ENCODE measurements at places on chromosomes 5 and 9.

- DNase-seq: no peak
These were observed 55.7 kb downstream of the HSD17B3 start for GRCh38 chr9:96246267-96246671.

DNA sequence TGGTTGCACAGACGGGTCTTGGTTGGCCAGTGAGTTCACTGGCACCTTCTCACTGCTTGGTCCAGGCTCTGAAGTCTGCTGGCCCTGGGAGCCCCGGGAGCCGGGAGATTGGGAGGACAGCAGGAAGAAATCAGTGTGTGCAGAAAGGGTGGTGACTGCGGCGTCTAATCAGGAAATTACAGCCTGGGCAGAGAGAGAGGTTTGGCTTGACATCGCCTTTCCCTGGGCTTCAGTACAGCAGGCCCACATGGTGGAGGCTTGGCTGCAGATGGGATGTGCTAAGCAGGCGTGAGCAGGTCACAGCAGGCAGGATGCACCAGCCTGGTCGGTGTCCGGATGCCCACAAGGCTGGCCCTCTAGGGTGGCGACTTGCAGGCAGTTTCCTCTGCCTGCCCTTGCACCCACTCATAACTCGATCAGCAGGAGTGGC, 17.2 kb downstream of the PITX1 start:
- no peak for DNase-seq

DNA sequence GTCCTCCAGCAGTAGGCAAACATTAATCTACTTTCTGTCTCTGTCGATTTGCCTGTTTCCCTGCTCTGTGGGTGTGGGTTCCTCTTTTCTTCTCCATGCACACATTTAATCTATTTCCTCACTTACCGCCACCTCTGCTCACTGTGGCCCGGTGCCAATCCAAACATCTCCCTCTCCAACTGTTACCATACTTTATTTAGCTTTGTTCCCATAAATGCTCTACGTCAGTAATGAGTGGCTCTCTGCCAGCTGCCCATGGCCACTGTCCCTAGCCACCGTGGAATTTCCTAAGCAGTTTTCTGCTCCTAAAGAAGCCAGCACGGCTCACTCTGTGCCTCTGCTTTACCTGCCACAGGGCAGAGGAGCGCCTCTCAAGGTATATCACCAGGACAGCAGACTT, 19.5 kb upstream of the GOLPH3 start:
- DNase-seq: no peak

DNA sequence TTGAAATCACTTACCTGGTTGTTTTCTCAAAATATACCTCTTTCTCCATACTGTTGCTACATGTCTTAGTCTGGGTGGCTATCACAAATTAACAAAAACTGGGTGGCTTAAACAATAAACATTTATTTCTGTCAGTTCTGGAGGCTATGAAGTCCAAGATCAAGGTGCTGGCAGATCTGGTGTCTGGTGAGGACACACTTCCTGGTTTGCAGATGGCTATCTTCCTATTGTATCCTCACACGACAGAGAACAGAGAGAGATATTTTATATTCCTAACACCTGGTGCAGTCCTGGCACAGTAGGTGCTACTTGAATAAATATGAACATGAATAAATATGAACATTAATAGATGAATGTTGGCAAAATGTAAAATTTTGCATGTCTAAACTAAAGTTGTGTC, 164.3 kb upstream of the ACOT12 start:
- DNase-seq: no peak

DNA sequence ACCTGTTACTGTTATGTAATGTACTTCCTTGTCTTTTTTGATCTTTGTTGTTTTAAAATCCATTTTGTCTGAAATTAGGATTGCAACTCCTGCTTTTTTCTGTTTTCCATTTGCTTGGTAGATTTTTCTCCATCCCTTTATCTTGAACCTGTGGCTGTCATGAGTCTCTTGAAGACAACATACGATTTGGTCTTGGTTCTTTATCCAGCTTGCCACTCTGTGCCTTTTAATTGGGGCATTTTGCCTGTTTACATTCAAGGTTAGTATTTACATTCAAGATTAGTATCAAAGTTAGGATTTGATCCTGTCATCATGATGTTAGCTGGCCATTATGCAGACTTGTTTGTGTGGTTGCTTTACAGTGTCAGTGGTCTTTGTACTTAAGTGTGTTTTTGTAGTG, 156.8 kb downstream of the GDNF start:
- no peak for DNase-seq

GRCh38 chr9:133269537-133270362, 5.3 kb downstream of the ABO start:
- DNase-seq: no peak

GRCh38 chr5:159951834-159952233, 35.6 kb downstream of the ADRA1B start:
- DNase-seq: no peak

DNA sequence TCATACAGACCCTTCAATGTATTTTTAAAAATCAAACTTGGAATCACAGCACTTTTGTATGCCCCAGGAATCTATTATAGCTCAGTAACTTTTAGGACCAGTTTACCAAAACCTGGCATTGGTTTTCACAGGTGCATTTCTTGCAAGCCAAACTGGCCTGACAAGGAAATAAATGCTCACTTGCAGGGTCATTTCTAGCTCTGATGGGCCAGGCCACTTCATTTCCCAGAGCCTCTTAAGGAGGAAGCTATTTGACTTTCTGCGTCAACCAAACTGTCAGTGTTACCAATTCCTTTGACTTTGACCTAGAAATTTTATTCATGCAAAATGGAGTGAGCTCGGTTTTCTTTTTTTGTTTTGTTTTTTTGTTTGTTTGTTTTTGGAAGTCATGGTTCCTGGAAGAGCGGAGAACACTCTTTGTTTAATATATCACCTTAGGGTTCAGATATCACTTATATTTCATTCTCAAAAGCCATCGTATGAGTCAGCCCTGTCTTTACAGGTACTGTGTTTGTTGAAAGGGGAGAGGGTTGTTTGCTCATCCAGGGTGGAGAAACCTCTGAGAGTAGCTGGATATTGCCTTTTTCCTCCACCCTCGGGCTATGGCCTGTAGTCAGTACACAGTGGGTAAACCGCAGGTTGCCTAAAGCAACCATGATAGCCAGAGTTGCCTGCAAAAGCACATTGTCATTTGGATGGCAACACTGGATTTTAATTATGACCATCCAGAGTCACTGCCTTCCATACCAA, 58.9 kb downstream of the GNA14 start:
- DNase-seq: no peak

- no peak for DNase-seq
These were observed 24.9 kb downstream of the MOCS2 start for GRCh38 chr5:53084546-53085255.

DNA sequence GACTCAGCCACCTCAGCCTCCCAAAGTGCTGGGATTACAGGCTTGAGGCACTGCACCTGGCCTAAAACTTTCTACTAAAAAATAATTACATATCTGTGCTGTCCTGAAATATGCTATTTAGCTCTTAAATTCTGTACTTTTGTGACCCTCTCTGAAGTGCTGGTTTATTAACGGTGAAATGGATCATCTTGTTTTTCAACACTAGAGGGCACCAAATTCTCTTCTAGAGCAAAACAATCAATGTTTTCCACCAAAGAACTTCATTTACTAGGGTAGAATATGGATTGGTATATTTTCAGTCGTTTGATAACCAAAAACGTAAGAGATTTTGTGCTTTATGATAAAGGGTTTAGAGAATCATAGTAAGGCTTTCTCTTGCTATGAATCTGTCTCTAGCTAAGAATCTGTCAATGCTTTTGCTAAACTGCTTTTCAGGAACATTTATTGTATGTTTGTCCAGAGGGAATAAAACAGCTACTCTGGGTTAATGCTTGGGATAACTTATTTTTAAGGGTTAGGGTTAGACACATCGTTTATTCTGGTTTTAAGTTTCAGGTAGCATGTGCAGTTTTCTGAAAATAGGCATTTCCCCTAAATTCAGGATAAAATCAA, 63.6 kb downstream of the RNF180 start:
- no peak for DNase-seq

- no peak for DNase-seq
These were observed 13.7 kb upstream of the FAM120AOS start for GRCh38 chr9:93467062-93467416.

DNA sequence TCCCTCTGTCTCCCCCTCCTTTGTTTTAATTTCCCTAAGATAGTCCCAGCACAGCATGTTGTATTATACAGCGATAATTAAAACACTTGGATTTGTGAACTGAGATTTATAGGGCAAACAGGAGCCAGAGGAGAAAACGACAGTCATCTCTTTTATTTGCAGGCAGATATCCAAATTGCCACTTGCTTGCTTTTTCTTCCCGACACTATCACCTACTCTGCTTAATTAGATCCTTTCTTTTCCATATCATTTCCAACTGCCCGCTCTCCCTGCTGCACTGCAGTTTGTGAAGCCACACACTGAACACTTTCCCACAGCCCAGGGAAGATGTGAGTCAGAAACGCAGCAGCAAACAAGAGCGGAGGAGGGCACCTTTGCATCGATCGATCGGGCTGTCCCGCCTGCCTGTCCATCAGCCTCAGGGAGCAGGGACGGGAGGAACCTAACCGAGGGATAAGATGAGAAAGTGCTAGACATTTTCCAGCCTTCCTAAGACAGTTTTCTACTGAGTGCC, 35.8 kb upstream of the SPRY4 start:
- DNase-seq: no peak

DNA sequence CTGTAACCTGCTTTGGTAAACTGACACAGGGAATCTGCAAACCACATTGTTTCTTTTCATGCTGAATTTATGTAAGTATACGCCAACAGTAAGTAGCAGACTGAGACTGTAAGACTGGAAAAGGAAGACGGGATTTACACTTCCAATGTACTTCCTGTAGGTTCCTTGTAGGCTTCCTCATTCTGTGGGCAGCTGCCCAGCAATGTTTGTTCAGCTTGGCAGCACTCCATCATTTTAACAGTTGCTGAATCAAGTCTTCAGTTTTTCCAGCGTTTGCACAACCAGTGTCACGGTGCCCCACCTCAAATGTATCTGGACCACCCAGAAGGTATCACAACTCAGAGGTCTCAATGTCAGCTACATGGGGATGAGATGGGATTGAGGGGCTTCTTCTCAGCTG, 232.6 kb downstream of the PRDM9 start:
- DNase-seq: no peak

DNA sequence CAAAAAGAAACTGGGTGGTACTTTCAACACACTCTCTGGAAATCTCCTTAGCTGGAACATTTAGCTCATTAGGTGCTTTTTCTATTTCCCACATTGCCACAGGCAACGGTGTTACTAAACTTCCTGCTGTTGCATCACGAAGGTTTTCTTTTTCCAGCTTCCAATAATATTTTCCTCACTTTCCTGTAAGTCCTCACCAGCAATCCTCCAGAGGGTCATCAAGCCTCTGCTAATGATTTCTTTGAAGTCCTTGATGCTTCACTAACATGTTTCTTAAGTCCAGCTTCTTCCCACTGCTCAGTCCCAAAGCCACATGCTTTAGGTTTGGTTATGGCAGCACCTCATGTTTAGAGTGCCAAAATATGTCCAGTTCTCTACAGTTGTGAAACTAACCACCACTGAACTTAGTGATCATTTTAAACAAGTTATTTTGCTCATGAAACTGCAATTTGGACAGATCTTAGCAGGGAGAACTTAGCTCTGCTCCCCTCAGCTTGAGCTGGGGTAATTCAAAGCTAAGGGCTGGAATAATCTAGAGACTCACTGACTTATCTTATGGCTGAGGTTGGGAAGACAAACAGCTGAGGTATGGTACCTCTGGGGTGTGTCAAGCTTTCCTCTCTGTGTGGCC, 39.9 kb upstream of the RETREG1 start:
- DNase-seq: no peak

DNA sequence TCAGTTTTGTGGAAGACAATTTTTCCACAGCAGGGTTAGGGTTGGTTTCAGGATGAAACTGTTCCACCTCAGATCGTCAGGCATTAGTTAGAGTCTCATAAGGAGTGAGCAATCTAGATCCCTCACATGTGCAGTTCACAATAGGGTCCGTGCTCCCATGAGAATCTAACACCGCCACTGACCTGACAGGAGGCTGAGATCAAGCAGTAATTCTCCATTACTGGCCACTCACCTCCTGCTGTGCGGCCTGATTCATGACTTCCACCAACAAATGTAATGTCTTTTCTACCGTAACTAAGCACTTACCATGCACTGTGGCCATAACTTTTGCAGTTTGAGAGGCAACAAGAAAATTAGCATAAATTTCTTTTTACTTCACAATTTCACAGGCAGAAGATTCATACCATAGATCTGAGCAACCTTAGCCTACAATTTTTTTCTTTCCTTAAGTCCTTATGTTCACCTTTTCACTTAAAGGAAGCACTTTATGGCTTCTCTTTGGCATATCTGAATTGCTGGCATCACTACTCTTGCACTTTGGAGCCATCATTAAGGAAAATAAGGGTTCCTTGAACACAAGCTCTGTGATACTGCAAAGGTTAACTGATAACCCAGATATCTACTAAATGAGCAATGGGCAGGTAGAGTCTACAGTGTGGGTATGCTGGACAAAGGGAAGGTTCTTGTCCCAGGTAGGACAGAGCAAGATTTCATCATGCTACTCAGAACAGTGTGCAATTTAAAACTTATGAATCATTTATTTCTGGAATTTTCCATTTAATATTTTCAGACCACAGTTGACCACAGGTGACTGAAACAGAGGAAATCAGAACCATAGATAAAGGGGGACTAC, 83.0 kb upstream of the IFNK start:
- DNase-seq: no peak

GRCh38 chr5:80686757-80687156, 32.0 kb upstream of the DHFR start:
- DNase-seq: no peak

DNA sequence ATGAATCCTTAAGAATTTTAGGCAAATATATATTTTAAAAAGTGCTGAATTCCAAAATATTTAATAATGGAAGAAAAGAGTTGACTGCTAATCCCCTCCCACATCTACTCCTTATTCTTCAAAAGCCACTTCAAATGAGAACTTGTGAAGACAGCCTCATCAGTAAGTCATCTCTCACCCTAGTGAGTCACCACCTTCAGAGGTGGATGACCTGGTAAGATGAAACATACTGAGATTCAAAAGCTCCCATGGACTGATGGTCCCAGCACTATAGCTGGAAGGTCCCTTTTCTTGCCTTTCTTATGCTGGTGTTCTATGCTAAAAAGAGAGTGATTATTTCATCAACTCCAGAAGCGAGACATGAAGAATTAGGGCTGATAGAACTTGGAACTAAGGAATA, 37.8 kb upstream of the SPDL1 start:
- no peak for DNase-seq

DNA sequence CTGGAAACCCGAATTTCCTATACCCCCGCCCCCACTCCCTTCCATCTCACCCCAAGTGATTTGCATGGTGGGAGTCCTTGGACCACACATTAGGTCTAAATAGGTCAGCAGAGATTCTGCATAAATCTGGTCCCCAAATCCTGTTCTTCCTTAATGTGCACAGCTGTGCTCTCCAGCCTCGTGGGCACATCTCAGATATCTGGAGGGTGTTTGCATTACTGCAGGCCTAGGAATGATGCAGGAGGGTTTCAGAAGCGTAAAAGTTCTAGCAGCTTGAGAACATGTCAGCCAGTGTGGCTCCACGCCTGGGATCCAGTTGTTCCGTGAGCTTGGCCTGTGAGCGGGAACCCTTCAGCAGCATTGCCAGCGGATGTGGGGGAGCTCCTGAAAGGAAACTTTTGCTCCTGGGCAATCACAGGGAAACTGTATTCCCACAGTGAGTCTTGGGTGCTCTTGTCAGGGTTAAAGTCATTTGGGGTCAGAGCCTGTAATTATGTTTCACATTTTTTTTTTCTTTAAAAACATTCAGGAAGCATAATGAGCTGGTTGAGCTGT, 12.9 kb downstream of the ARHGAP26 start:
- no peak for DNase-seq

GRCh38 chr5:33033516-33033915, 322.4 kb downstream of the NPR3 start:
- no peak for DNase-seq

All from activated CD4-positive, CD25-positive, alpha-beta regulatory T cell (primary cell).